Osteoblast (primary cell): ENCODE measurements at places on chromosomes 7 and 10. TPM values are rescaled to one million over a fixed set of nuclear protein-coding genes. Genes with fewer than 3 reads are reported as not detected.

Gene EEPD1
- 9.0 and 14.1 TPM in 2 replicates for total RNA-seq

Gene LIPM
- not detected in 2 replicates for total RNA-seq

Gene PAPSS2
- total RNA-seq = 70.1 and 81.8 TPM in 2 replicates

Gene DNTT
- total RNA-seq = not detected in 2 replicates

Gene CDHR3
- total RNA-seq = 6.5 and 8.3 TPM in 2 replicates

Gene RGS10
- total RNA-seq = 24.5 and 29.3 TPM in 2 replicates

Gene UCN3
- not detected in 2 replicates for total RNA-seq

Gene NRCAM
- 0.88 and 2.2 TPM in 2 replicates for total RNA-seq

Gene ITGB8
- 30.9 and 35.1 TPM in 2 replicates for total RNA-seq

Gene KCNK18
- total RNA-seq = not detected in 2 replicates

Gene SYT15B
- under 0.01 and 0.36 TPM in 2 replicates for total RNA-seq

Gene TBC1D12
- total RNA-seq = 38.6 and 43.1 TPM in 2 replicates

Gene CFAP46
- total RNA-seq = under 0.01 and 0.29 TPM in 2 replicates

Gene HOXA6
- total RNA-seq = 5.0 and 7.6 TPM in 2 replicates

Gene GDF2
- total RNA-seq = not detected in 2 replicates

Gene FAM131B
- total RNA-seq = 1.2 and 1.4 TPM in 2 replicates

Gene TACC2
- 5.0 and 5.8 TPM in 2 replicates for total RNA-seq

Gene TRPV6
- total RNA-seq = not detected in 2 replicates

Gene NAT16
- total RNA-seq = not detected in 2 replicates

Gene SFTPA1
- total RNA-seq = not detected in 2 replicates

Gene LLCFC1
- not detected in 2 replicates for total RNA-seq

Gene SP8
- not detected in 2 replicates for total RNA-seq

Gene FGL2
- under 0.01 TPM in 2 replicates for total RNA-seq

Gene ASAH2
- 0.36 and 0.59 TPM in 2 replicates for total RNA-seq

Gene SAMD9L
- total RNA-seq = 17.7 and 25.0 TPM in 2 replicates

Gene CABCOCO1
- 2.2 and 3.5 TPM in 2 replicates for total RNA-seq

Gene CCSER2
- total RNA-seq = 56.0 and 58.3 TPM in 2 replicates

Gene PROSER2
- 4.4 and 6.9 TPM in 2 replicates for total RNA-seq

Gene USP6NL
- 13.8 and 14.1 TPM in 2 replicates for total RNA-seq

Gene GRID2IP
- total RNA-seq = under 0.01 TPM in 1 of 2 replicates, not detected in the other

Gene MINDY3
- total RNA-seq = 32.1 and 36.6 TPM in 2 replicates

Gene FAM25C
- not detected in 2 replicates for total RNA-seq

Gene MYOZ1
- total RNA-seq = not detected in 2 replicates

Gene OPALIN
- total RNA-seq = not detected in 2 replicates

Gene GIMAP8
- not detected in 2 replicates for total RNA-seq

Gene RPEL1
- total RNA-seq = 0.29 and 0.36 TPM in 2 replicates

Gene ZNF789
- total RNA-seq = 5.0 and 6.9 TPM in 2 replicates

Gene PLEKHS1
- under 0.01 TPM in 1 of 2 replicates, not detected in the other for total RNA-seq

Gene TACR2
- total RNA-seq = 0.29 and 0.36 TPM in 2 replicates

Gene OTUD1
- total RNA-seq = 9.8 and 11.5 TPM in 2 replicates

Gene TRIM74
- not detected in 2 replicates for total RNA-seq

Gene CFAP43
- total RNA-seq = 0.36 and 0.59 TPM in 2 replicates

Gene ATOH7
- under 0.01 TPM in 1 of 2 replicates, not detected in the other for total RNA-seq

Gene IKZF1
- total RNA-seq = under 0.01 TPM in 1 of 2 replicates, not detected in the other

Gene PAPOLB
- under 0.01 and 0.36 TPM in 2 replicates for total RNA-seq

Gene ST8SIA6
- 0.36 and 0.88 TPM in 2 replicates for total RNA-seq

Gene CBLL1
- total RNA-seq = 25.7 and 32.7 TPM in 2 replicates

Gene MRPS24
- total RNA-seq = 69.0 and 93.7 TPM in 2 replicates

Gene HOXA13
- total RNA-seq = 6.2 and 8.0 TPM in 2 replicates

Gene TMEM176A
- total RNA-seq = not detected in 2 replicates

Gene NRBF2
- total RNA-seq = 35.1 and 43.3 TPM in 2 replicates

Gene LSM5
- total RNA-seq = 16.8 and 17.4 TPM in 2 replicates

Gene SUN3
- not detected in 2 replicates for total RNA-seq

Gene SPDYE1
- not detected in 2 replicates for total RNA-seq

Gene SLIT1
- under 0.01 TPM in 1 of 2 replicates, not detected in the other for total RNA-seq
